ENCODE measurements at places on chromosomes 11 and 22.
A peak's percentile ranks its signal among the peaks of the same experiment; 100 is the strongest.

GRCh38 chr11:127816962-127817361, 770.4 kb downstream of the ETS1 start:
- DNase-seq: no peak

DNA sequence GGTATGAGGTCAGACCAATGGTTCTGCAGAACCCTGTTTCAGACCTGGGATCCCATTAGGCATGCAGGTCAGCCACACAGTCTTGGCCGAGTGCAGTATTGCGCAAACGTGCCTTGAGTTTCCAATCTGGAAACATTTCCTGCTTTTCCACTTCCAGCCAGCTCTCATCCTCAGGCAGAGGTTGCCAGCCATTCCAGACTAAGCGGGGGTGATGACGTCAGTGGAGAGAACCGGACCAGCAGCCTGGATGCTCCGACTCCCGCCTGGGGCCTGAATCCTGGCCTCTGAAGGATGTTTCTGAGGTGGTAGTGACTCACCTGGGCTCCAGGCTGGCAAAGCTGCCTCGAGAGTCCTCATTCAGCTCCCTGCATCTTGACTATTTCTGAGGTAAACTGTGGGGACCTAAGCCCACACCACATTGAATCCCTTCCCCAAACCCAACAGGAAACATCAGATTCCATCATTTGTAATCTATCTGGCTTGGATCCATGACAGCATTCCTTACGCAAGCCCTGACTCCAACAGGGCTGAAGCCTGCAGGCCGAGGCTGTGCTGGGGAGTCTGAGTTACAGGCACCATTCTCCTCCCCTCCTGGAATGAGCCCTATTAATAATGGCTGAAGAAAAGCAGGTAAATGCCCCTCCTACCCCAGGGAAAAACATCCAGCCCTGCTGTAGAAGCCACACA, 83.0 kb downstream of the ABTB2 start:
- DNase-seq: no peak

- DNase-seq: no peak
Measured at GRCh38 chr22:19730198-19730597, 6.9 kb downstream of the GP1BB start.

DNA sequence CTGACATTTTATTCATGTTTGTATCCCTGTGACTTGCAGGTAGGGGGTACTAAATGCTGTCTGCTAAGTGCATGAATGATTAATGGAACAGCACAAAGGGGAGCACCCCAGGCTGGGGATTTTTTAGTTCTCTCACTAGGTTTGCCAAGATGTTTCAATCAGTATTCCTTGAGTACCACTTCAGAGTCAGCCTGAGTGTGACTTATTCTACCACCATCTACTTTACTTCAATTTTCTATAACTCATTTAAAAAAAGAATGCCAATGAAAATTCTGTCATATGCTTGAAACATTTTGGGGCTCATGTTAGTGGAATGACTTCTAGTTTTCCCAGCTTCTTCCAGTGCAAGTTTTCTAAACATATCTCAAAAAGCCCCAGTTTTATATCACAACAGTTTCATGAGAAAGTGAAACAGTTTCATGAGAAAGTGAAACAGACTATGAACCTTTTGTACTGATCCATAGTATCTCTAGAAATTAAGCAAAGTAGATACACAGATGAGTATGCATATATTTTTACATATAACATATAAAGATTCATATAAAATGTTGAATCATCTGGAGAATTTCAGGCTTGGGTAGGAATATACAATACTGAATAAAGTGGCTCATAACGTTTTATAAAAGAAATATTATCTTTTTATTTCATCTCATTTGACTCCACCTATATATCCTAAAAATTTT, 252.4 kb downstream of the GRM5 start:
- DNase-seq: no peak

DNA sequence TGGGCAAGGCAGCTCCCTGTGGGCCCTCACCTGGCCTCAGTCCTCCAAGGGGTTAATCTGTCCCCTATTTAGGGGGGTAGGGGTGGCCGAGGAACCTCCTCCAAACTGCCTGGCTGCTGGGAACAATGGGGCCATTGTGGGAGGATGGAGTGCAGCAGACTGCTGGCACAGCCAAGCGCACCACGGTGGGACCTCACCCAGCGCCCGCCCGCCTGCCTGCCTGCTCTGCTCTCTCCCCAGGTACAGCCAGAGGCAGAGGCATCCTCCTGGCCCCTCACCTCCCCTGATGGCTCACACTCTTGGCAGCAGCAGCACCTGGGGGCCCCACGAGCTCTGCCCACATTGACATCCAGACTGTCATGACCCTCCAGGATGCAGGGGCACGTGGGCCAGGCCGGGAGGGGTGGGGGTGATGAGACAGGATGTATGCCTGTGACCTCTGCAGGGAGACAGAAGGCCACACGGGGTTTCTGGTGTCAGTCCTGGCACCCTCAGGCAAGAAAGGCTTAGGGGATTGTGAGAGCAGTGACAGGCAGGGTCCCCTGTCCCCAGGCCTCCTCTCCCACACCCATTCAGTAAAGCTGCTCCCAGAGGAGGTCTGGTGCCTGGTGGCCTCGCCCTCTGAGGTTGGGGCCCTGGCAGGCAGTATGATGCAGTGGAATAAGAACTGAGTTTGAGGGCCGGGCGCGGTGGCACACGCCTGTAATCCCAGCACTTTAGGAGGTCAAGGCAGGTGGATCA, 11.4 kb downstream of the BCL9L start:
- peak; percentile 78 for DNase-seq

DNA sequence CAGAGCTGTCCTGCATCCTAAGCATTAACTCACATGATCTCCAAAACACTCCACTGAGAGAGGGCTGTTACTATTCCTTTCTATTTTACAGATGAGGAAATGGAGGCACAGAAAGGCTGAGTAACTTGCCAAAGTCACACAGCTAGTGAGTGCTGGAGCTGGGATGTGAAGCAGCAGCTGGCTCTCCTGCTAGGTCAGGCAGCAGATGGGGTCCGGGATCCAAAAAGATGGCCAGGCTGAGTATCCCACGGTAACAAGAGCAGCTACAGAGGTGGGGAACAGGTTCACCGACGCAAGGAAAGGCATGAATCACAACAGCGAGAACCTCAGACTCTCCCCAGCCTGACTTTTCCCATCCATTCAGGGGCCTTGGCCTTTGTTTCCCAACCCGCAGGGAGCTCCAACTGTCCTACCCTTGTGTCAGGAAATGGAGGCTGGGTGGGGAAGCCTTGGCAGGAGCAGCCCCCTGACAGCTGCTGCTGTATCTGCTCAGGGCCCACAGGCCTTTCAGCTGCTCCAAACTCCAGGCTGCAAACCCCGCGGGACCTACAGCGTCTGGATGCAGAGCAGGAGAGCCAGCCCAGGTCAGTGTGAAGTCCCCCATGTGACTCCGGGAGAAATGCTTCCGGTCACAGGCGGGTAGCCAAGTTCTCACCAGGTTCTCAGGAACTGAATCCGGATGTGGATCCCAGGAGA, 29.5 kb downstream of the DKK3 start:
- DNase-seq: peak; percentile 8

DNA sequence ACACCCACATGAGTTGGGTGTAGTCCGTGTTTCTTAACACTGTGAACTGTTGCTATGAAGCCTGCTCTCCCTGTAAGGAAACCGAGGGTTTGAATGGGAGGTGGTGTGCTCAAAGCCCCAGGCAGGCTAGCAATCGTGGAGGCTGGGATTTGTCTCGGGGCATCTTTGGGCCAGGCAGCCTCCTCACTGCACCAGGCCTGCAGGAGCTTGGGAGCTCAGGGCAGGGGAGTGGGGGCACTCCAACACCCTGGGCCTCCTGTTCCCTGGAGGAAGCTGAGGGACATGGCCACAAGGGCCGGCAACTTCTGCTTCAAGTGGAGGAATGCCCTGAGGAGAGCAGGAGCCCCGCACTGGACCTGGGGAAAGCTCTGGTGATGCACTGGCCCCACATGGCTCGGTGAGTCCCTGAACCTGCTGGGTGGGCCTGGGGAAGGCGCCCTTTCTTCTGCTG, 164.7 kb upstream of the B3GAT1 start:
- DNase-seq: peak; percentile 14

GRCh38 chr11:130582981-130583380, 134.5 kb downstream of the ADAMTS15 start:
- no peak for DNase-seq

- DNase-seq: no peak
Measured at GRCh38 chr22:41245917-41246499, 5.3 kb upstream of the CHADL start.

GRCh38 chr22:38177044-38177443, 4.6 kb downstream of the PLA2G6 start:
- no peak for DNase-seq

GRCh38 chr22:40519284-40519947, 117.1 kb downstream of the MRTFA start:
- no peak for DNase-seq

- DNase-seq: no peak
Measured at GRCh38 chr11:86058360-86058759, 10.5 kb downstream of the PICALM start.

DNA sequence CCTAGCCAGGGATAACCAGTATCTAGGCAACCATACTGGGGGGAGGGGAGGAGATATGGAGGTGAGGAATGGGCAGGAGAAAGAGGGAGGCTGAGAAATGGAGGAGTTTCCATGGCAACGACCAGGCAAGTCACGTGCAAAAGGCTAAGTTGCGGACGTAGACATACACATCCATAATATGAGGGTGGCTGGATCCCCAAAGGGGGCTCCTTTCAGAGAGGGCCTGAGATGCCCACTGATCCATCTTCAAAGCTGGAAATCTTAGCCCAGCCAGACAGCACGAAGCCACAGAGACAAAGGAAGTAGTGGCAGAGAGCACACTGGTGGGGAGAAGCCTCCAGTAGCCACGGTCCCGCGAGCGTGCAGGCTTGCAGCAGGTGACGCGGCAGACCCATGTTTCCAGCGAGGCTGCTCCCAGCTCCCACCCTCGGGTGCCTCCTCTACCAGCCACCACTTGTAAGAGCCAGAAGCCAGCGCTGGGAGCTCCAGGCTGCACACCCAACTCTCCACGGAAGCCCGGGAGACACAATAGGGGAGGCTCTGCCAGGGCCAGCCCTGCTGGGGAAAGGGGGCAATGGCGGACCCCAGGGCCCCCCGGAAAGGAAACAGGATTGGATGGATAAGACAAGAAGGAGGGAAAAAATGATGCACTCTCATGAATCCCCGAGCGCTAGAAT, 938 bp downstream of the FXYD6 start:
- DNase-seq: peak; percentile 42

- DNase-seq: no peak
Measured at GRCh38 chr11:57585301-57585700, 12.2 kb upstream of the SERPING1 start.

GRCh38 chr11:123062892-123063825, 1.2 kb upstream of the HSPA8 start:
- DNase-seq: no peak

DNA sequence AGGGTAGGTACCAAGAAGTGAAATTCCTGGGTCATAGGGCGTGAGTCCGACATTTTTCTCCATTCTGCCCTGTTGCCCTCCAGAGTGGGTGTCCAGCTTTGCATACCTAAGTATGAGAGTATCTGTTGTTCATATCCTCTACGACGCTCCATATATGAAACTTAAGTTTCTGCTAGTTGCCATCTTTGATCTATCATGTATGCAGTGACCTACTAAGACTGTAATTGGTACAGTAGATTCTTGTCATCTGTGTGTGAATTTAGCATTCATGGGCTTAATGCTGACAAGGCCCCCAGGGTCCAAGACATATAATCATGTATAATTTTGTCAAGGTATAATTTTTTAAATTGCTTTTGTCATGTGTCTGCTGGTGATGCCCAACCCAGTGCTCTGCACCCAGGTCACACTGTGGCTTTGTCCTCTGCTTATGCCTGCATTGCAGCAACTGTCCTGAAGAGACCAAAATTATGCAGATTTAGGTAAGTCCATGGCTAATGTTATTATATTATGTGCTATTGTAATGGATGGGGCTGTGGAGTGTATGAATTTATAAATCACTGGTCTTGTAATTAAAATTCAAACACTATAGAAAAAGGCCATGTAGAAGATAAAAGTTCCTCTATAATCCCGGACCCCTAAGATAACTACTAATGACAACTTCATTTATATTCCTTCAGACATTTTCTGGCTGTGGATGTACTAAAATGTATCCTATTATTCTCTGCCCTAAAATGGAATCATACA, 12.2 kb downstream of the NEAT1 start:
- no peak for DNase-seq

DNA sequence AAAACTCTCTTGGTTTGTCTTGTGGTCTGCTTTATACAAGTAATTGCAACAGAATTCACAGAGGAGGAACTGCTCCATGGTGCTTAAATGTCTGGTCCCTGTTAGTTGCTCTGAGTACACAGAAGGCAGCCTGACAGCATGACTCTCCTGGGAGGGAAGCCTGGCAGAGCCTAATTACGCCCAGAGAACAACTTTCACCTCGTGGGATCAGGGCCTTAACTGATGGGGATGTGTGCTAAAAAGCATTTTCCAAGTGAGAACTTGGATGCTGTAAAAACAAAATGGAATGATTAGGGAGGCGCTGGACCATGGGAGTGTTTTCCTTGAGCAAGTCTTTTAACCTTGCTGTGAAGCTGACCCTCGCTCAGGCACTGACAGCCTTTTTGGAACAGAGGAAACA, 154.0 kb upstream of the TENM4 start:
- DNase-seq: no peak

- DNase-seq: no peak
Measured at GRCh38 chr22:17562906-17563870, at the start of gene SLC25A18. SLC25A18 (plus strand) TSS chr22:17563498; CDS start chr22:17579945, 16,447 bp downstream.

DNA sequence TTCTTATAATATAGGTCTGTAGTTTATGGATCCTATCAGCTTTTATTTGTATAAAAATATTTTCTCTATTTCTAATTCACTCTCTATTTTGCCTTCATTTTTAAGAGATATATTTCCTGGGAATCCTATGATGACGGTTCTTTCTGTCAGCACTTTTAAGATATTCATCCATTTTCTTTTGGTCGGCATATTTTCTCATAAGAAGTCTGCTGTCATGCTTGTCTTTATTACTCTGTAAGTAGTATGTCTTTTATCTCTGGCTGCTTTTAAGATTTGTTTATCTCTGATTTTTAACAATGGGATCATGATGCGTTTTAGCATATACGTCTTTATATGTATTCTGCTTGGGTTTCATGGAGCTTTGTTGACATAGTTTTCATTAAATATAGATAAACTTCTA, 175.5 kb downstream of the SNX19 start:
- DNase-seq: no peak

- DNase-seq: no peak
Measured at GRCh38 chr11:5631417-5631816, 6.6 kb downstream of the TRIM34 start.

Measured in stimulated activated CD8-positive, alpha-beta memory T cell treated with anti-CD3 and anti-CD28 coated beads, Interleukin-4, amount 100 ng/mL, for 48 hours (primary cell).